DMS153 (cell line): ENCODE measurements at places on chromosomes 6 and 20.

DNA sequence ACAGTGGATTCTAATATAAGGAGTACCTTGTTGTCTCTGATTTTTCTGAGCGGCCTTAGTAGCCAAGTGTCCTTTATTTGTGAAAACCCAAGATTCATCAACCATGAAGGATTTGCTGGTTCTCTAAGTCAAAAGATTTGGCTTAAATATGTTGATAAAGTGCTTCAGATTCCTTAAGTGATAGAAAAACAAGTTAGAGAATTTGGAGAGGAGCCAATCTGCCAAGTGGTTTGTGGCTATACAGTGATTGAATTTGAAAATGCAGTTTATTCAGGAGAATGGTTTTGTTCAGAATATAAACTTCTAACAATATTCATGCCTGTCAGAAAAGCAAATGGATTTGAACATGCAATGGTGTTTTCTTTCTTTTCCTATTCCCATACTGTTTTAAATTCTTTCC, 54.8 kb downstream of the CAP2 start:
- DNase-seq = no peak

- no peak for DNase-seq
These were observed 1187.5 kb downstream of the HACE1 start for GRCh38 chr6:103672169-103672568.

DNA sequence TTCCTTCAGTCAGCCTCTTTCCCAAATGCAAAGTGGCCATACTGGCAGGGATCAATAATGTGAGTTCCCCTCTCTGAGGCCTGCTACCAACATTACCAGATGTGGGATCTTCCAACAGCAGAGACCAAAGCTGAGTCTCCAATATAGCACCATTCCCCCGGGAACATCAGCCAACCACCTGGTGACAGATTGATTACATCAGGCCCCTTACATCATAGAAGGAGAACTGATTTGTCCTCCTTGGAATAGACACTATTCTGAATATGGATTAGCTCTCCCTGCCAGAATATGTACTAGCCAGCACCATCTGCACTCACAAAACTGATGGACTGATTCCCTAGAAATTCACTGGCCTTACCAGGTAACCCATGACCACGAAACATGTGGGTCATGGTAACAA, 61.9 kb upstream of the CARMIL1 start:
- DNase-seq = no peak

GRCh38 chr6:7115543-7116231, 7.9 kb downstream of the RREB1 start:
- no peak for DNase-seq

DNA sequence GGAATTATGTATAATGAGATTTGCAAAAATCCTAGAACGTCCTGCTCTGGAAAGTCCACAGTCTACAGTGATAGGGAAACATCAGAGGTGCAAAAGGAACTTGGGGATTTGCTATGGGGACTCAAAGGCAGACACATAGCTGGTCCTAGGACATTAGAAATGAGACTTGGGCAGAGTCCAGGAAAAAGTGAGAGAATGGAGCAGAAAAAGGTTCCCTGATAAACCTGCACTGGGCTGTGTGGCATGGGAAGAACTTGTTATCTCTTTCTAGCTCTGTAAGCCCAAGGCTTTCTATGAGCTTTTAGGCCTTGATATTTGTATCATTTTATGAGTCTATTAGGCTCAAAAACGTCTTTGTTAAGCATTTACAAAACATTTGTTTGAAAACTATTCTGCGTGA, 15.2 kb downstream of the PRND start:
- no peak for DNase-seq

DNA sequence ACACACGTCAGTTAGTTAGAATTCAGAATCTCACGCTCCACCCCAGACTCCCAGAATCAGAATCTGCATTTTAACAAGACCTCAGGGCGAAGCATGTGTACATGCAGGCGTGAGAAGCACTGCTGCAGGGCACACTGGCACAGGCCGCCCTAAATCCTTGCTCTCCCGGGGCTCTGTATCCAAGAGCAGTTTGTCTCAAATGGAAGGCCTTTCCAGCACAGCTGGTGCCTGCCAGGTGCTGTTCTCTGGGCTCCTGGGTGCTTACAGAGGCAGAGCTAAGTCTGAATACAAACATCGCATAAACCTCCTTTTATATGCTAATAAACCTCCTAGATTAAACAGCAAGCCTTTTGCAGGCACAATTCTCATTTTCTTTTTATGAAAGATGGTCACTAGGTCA, 119.1 kb upstream of the CD93 start:
- no peak for DNase-seq

- peak; percentile 24 for DNase-seq
These were observed 109.6 kb upstream of the RPS6KA2 start for GRCh38 chr6:166736634-166737033.
